Activated CD8-positive, alpha-beta T cell treated with anti-CD3 and anti-CD28 coated beads, Interleukin-2, amount 10 ng/mL, durations not matched to agents 7 days and 5 days (primary cell): ENCODE measurements at places on chromosomes 7 and 10. TPM values are rescaled to one million over a fixed set of nuclear protein-coding genes. Genes with fewer than 3 reads are reported as not detected.

Gene ZNF736
- 27.4 TPM for total RNA-seq

GRCh38 chr10:75788394-75789205 lies 357.2 kb downstream of the LRMDA start:
- DNase-seq: no peak

GRCh38 chr10:115992236-115992986 lies 280.6 kb downstream of the GFRA1 start:
- no peak for DNase-seq

- no peak for DNase-seq
These were observed 70.7 kb downstream of the LCOR start for GRCh38 chr10:96902731-96903358.
